ENCODE measurements at places on chromosomes 16 and 17.

DNA sequence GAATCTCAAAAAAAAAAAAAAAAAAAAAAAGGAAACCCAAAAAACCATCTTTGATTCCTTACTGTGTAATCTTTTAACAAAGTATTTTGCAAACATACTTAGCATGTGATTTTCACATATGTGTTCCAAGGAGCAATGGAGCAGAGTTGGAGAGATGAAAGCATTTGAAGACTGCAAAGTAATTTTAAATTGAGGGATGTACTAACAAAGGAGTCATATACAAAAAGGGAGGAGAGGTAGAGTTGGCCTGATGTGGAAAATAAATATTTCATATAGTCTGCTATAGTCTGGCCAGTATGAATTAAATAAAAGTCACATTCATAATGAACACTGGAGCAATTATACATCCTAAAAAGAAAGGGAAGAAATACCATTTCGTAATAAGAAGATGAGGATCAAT, 265.8 kb upstream of the TBX2 start:
- no peak overlapping the region for H3K27ac ChIP-seq
- H3K4me1 ChIP-seq, result no peaks in the 10 kb centered on the region
- peaks cover 3% of the 10 kb centered on the region for H3K27me3 ChIP-seq

DNA sequence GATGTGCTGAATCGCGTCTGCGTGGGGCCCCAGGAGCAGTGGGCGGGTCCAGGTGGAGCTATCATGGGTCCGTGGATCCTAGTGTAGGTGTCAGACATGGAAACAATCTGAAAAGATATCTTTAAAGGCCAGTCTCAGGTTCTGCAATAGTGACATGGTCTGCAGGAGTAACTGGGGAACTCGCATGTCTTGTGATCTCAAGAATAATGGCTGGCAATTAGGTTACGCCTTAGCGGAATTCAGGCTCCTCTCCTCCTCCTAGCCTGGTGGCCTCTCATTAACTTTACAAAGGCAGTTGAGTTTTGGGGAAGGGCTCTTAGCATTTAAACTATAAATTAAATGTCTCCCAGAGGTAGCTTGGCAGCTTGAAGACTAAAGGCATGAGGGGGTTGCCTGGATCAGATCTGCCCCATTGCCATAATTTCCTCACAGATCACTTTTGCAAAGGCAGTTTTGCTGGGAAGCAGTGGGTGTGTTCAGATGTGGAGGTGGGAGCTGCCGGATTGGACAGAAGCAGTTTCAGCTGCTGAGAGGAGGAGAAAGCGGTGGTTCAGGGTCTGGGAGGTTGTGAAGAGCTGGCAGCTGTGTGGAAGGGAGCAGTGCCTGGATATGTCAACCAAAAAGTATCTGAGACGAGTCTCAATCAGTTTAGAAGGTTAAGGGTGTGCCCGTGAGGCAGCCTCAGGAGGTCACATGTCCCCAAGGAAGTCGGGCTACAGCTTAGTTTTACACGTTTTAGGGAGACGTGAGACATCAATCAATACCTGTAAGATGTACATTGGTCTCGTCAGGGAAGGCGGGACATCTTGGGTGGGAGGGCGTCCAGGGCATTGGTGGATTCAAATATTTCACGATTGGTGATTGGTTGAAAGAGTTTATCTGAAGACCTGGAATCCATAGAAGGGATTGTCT, 2.7 kb downstream of the TBCD start:
- no peaks in the 10 kb centered on the region for H3K36me3 ChIP-seq
- H3K4me3 ChIP-seq, result no peak overlapping the region
- no peak overlapping the region for H3K27ac ChIP-seq
- peaks cover 13% of the 10 kb centered on the region for H3K4me1 ChIP-seq

DNA sequence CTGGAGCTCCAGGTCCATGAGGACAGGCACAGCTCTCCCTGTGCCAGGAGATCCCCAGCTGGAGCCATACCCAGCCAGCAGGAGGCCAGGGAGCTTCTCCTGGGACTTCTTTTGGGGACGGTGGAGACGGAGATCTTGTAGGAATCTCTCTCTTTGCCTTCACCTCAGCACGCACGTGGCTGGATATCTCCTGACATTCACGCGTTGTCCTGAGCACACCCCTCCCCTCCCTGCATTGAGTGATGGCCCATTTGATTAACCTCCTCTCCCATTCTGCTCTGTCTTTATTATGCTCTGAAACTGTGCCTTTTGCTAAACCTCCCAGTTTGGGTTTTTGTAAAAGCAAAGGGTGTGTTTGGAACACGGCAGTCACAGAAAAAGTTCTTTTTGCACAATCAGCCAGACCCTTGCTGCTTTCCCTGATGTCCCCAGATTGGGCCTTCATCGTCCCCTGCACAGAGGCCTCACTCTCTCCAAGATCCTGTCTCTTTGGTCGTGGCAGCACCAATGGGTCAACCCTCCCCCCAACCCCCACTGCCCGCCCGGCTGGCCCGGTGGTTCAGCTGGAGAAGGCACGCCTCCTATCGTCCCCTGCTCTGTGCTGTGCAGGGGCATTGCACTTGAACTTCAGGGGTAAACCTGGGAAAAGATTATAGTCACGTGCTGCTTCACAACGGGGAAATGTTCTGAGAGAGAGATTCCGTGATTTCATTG, 32.5 kb upstream of the LGALS9 start:
- DNase-seq, result no peak
- H3K4me1 ChIP-seq, result peaks cover 3% of the 10 kb centered on the region
- no peak overlapping the region for H3K27ac ChIP-seq
- no peaks in the 10 kb centered on the region for H3K27me3 ChIP-seq

DNA sequence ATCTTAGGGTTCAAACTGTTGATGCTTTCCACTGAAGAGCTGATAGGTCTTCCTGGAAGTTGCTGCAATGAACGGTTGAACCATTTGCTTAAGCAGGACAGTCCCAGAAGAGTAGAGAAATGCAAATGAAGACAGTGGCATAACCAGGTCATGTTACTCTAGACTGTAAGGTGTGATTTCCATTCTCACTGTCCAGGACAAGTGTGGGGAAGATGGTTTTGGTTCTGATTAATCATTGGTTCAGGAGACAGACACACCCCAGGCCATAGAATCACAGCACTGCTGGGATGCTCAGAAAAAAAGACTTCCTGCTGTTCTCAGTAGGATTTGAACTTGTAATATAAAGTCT, 34.8 kb upstream of the XYLT2 start:
- H3K27ac ChIP-seq, result no peak overlapping the region
- peaks cover 8% of the 10 kb centered on the region for H3K4me1 ChIP-seq

GRCh38 chr16:29893553-29893952, 5.8 kb downstream of the SEZ6L2 start:
- H3K4me3 ChIP-seq, result no peak overlapping the region
- DNase-seq, result no peak
- no peaks in the 10 kb centered on the region for H3K4me1 ChIP-seq
- no peaks in the 10 kb centered on the region for H3K36me3 ChIP-seq

- H3K36me3 ChIP-seq, result no peaks in the 10 kb centered on the region
- no peaks in the 10 kb centered on the region for H3K27me3 ChIP-seq
- DNase-seq, result no peak
- H3K27ac ChIP-seq, result no peak overlapping the region
- no peaks in the 10 kb centered on the region for H3K4me1 ChIP-seq
Measured at GRCh38 chr17:34098699-34099098, 156.4 kb upstream of the CCL2 start.

DNA sequence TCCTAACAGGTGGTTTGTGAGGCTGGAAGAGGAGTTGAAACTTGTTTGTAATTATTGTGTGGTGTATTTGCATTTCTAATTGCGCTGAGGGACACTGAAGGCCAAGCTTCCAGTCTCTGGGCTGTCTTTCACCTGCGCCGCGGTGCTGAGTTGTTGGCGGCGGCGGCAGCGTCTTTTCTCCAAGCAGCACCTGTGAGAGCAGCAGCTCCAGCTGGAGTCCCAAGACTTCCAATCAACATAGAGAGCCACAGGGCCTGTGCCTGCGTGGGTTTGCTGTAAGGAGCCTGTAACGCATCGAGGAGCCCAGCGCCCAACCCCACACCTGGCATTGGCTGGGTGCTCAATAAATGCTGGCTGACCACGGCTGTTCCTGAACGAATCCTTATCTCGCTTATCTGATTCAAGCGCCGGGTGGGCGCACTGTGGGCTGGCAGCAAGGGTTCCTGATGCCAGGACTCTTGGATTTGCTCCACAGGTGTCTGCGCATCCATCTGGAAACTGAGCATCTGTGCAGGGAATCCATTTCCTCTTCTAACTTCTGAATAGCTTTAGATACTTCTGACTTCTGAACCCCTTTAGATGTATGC, 138.1 kb downstream of the ASIC2 start:
- no peak overlapping the region for H3K27ac ChIP-seq
- H3K36me3 ChIP-seq, result no peaks in the 10 kb centered on the region
- H3K4me1 ChIP-seq, result no peaks in the 10 kb centered on the region
- H3K27me3 ChIP-seq, result no peaks in the 10 kb centered on the region

DNA sequence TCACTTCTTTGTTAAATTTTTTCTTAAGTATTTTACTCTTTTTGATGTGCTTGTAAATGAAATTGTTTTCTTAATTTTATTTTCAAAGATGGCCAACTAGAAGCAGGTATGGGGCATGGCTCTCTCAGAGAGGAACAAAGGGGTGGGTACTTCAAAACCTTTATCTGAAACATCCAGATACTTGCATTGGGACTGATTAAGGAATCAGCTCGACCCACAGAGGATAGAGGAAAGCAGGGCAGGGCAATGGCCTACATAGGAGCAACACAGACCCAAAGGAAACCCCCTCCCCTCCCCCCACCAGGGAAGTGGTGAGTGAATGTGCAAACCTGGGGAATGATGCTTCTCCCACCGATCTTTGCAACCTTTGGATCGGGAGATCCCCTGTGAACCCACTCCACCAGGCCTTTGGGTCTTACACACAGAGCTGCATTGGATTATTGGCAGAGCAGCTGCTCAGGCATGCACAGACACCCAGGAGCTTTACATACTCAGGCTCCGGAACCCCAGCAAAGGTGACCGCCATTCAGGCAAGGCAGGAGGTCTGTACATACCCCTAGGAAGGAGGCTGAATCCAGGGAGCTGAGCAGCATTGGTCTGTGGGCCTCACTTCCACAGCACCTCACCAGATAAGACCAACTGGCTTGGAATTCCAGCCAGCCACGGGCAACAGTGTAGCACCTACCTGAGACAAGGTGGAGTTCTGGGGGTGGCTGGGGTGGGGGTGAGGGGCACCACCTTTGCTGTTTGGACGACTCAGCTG, 3.0 kb upstream of the CCR7 start:
- DNase-seq, result no peak
- no peak overlapping the region for H3K27ac ChIP-seq
- H3K36me3 ChIP-seq, result no peaks in the 10 kb centered on the region
- peaks cover 28% of the 10 kb centered on the region for H3K27me3 ChIP-seq

DNA sequence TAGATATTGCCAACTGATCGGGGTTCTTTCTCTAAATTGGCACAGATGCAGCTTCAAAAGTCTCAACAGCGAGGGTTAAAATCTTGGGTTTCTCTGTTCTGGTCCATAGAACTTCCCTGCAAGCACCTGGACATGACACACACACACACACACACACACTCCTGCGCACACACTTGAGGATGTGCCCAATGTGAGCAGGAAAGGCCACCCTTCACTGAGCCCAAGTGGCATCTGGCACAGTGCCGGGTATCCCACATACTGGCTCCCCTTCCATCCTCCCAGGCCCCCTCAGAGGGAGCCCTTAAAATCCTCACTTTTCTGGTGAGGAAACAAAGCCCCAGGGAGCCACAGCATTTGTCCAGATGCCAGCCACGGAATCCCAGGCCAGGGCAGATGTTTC, 55.5 kb downstream of the ZNF423 start:
- no peaks in the 10 kb centered on the region for H3K4me1 ChIP-seq
- no peak overlapping the region for H3K27ac ChIP-seq
- no peaks in the 10 kb centered on the region for H3K36me3 ChIP-seq

DNA sequence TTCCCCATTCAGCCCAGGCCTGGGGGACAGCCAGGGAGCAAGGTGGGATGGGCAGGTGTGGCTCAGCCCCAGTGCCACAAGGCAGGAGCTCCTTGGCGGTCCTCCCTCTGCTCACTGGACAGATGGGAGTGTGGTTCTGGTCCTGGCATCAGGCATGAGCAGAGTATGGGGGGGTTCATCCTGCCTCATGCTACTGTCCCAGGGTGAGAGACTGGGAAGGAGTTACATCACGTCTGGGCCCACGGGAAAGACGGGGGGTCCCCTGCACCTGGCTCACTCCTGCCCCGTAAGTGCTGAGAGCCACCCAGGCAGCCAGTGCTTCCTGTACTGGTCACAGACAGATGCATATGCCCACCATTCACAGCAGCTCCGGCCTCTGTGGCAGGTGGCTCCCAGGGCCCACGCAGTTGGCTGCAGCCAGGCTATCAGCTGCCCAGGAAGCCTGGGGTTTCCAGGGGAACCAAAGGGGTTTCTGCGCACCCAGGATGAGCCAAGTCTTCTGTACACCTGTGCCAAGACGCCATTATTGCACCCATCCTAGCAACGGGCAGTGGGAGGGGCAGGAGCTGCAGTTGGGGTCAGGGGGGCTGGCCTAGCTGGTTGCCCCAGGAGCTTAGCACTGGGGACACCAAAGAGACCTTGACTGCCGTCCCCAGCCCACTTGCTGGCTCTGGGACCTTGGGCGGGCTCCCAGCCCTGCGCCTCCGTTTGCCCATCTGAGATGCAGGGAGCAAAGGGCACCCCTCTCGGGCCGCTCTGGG, 1.9 kb downstream of the BAIAP3 start:
- no peak overlapping the region for H3K27ac ChIP-seq
- no peak for DNase-seq
- peaks cover 34% of the 10 kb centered on the region for H3K4me1 ChIP-seq
- peaks cover 60% of the 10 kb centered on the region for H3K27me3 ChIP-seq

- no peak for DNase-seq
- H3K36me3 ChIP-seq, result peaks cover 6% of the 10 kb centered on the region
- peaks cover 2% of the 10 kb centered on the region for H3K4me1 ChIP-seq
- no peak overlapping the region for H3K27ac ChIP-seq
- H3K4me3 ChIP-seq, result no peak overlapping the region
- no peaks in the 10 kb centered on the region for H3K27me3 ChIP-seq
Measured at GRCh38 chr17:17883801-17884200, 47.0 kb upstream of the SREBF1 start.

DNA sequence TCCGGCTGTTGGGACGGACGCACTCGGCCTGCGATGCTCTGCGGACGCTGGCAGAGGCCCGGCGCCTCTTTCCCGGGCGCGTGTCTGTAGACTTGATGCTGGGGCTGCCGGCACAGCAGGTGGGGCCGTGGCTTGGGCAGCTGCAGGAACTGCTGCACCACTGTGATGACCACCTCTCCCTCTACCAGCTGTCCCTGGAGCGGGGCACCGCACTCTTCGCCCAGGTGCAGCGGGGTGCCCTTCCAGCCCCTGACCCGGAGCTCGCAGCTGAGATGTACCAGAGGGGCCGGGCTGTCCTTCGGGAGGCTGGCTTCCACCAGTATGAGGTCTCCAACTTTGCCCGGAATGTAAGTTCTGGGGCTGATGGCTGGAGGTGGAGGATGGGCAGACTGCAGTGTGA, 3.5 kb downstream of the RSAD1 start:
- H3K27ac ChIP-seq, result peak overlapping the region; percentile 80
- no peak for DNase-seq
- no peaks in the 10 kb centered on the region for H3K27me3 ChIP-seq
- no peak overlapping the region for H3K4me3 ChIP-seq

DNA sequence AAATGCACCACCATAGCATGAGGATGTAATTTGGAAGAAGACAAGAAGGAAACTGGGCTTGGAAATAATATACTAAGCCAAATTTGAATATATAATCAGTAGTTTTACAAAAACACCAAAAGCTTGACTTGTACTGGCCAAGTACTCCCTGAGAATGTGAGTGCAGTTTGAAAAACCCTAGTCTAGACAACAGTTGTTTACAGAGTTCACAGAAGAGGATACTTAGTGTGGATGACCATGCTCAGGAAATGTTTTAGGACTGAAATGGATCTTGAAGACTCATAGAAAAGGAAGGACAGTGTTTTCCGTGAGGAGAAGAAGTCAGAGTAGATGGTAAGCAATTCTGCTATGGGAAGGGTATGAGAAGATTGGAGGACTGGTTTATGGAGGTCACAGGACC, 1.9 kb upstream of the CDYL2 start:
- H3K4me3 ChIP-seq, result no peak overlapping the region
- H3K27me3 ChIP-seq, result no peaks in the 10 kb centered on the region
- no peaks in the 10 kb centered on the region for H3K4me1 ChIP-seq
- H3K36me3 ChIP-seq, result no peaks in the 10 kb centered on the region
- no peak overlapping the region for H3K27ac ChIP-seq

Data from transverse colon (tissue), 4 donors.